PC-3 (cell line): ENCODE measurements at places on chromosomes 6 and 20. TPM values are rescaled to one million over a fixed set of nuclear protein-coding genes. Genes with fewer than 3 reads are reported as not detected.

DNA sequence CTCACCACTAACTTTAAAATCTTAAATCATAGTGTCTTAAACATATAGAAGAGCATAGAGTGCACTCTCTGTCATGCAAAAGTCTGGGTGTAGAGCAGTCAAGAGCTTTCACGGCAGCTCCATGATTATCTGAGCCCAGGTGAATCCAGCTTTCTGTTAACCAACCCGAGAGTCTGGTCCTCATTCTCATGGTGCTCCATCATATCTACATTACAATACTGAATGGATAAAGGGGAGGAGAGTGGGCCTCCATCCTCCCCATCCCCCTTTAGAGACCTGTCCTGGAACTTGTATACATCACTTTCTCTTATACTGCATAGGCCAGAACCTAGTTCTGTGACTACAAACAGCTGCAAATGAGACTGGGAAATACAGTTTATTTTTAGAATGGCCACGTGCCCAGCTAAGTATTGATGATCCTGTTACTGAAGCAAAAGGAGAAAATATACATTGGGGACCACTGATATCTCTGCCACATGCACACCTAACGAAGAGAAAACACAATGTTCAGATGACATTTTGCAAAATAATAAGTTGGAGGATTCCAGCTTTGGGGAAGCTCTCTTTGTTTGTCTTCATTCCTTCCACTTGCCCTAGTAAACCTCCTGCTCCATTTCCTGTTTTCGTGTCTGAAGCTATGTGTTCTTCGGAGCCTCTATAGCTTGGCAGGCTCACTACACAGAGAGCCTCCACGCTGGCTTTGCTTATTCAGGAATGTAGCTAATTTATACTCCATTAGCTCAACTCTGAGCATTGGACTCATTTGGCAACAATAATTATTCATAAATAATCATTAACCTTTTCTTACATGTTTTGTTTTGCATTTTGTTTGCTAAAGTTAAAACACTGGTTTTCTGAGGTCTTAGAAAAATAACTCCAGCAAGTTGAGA lies 110.1 kb downstream of the IYD start:
- no peak for DNase-seq

DNA sequence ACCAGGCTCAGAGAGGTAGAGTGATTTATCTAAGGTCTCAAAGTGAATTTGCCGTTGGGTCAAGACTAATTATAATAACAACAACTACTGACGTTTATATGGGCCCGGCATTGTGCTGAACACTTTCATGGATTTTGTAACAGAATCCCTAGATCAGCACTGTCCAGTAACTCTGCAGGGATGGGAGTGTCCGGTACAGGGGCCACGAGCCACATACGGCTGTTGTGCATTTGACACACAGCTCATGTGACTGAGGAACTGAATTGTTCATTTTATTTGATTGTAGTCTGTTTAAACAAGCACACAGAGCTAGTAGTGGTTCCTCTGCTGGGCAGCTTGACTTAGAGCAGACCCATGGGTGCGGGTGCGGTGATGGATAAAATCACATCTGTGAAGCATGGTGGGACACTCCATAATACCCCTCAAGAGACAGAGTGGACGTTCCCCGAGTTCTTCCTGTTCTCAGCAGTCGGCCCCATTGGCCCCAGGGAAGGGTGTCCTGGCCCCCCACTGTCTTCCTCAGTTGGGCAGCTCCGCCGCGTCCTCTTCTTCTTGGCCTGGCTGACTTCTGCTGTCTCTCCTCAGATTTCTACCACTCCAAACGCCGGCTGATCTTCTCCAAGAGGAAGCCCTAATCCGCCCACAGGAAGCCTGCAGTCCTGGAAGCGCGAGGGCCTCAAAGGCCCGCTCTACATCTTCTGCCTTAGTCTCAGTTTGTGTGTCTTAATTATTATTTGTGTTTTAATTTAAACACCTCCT lies 6.8 kb downstream of the CDKN1A start:
- DNase-seq: no peak

- DNase-seq: no peak
Observed at GRCh38 chr20:41178904-41179432, 41.6 kb downstream of the PLCG1 start.

Gene SPTLC3
- 6.3 and 16.3 TPM in 2 replicates for total RNA-seq

Gene WFDC5
- not detected in 2 replicates for total RNA-seq

- DNase-seq: no peak
Observed at GRCh38 chr6:150865043-150865405, 478 bp upstream of the MTHFD1L start.

GRCh38 chr20:49186535-49187329 lies 1.4 kb downstream of the STAU1 start:
- DNase-seq: peak; percentile 76

Gene CD83
- 13.0 and 15.2 TPM in 2 replicates for total RNA-seq

- no peak for DNase-seq
Observed at GRCh38 chr6:140833408-140833807, 1299.3 kb upstream of the GJE1 start.

GRCh38 chr6:128754658-128755256 lies 128.2 kb upstream of the LAMA2 start:
- no peak for DNase-seq

- no peak for DNase-seq
Observed at GRCh38 chr6:131134980-131135243, 355 bp upstream of the AKAP7 start.
